ENCODE measurements at places on chromosomes 2 and 18.

DNA sequence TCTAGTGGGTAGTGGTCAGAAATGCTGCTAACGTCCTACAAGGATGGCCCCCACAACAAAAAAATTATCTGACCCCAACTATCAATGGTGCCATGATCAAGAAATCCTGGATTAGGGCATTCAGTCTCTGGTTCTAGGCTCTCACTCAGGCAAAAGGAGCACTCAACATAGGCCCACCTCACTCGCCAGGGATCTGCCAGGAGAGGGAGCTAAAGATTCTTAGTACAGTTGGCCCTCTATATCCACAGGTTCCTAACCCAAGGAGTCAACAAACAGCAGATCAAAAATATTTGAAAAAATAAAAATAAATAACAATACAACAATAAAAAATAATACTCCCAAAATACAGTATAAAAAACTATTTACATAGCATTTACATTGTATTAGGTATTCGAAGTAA is 10.0 kb downstream of the SLC4A5 start:
- DNase-seq = peak; percentile 68

DNA sequence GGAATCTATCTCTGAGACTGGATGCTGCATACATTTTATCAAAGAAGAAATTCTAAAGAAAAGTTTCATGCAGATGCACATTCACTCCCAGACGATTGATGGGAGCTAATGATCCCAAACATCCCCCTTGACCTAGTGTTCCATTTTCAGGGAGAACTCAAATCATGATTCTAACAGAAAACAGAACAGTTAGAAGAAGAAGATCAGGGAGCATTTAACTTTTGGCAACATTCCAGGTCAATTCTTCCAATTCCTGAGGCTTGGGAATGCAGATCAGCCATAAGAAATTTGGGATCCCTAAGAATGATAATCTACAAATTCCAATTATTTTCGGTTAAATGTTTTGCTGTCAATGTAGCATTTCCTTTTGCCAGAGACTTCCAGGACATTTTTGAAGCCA is 96.6 kb downstream of the CPO start:
- DNase-seq = no peak

GRCh38 chr18:29962579-29962978 is 1080.0 kb downstream of the DSC3 start:
- no peak for DNase-seq

DNA sequence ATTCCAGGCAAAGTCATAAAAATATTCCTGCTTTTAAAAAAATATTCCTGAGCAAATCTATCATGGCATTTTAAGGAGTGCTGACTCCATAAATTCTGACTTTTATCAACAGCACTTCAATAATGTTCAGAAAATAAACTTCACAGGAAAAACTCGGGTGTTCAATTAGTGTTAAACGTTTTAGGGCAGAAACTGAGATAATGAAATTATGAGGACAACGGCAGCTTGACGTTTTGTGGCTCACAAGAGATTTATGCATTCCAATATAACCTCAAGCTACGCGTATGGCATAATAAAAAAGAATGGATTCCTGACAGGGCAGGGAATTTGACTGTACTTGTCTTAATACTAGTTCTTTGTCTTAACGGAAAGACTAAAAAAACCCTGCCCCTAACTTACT is 133.2 kb downstream of the ICOS start:
- DNase-seq = no peak

GRCh38 chr2:201204655-201205514 is 21.9 kb downstream of the CASP10 start:
- no peak for DNase-seq

- DNase-seq = peak; percentile 76
Measured at GRCh38 chr18:80157708-80158343, 48.8 kb downstream of the ADNP2 start.

DNA sequence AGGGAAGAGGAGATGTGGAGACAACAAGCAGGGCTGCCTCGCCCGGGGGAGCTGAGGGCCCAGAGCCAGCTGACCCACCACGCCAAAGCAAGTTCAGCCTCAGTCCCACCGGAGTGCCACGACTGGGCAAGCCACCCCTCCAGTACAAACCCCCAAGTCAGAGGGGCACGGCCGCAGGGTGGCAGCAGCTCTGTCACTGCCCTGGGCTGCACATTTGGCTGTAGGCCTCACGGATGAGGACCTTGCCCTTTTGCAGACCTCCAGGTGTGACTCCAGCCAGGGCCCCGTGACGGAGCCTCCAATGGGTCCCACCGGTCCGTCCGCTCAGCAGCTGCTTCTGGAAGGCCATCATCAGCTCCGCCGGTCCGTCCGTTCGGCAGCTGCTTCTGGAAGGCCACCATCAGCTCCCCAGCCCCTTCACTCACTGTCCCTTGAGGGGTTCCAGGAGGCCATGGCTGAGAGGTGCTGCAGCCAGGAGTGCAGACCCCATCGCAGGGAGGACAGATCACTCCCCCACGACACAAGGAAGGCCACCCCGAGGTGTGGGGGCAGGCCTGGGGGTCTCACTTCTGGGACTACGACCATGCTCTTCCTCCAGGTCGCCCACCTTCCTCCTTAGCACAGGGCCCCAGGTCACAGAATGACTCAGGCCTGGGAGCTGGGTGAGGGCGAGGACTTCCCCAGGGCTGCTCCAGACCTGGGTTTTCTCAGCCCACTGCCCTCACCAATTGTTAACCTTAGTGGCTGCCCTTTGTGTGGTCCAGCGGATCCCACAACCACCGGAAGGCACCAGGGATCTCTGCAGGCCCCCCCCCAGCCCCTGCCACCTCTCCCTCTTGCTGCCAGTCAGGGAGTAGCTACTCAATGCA is 24.6 kb upstream of the STK25 start:
- no peak for DNase-seq

- no peak for DNase-seq
Measured at GRCh38 chr2:42639340-42640077, 71.1 kb downstream of the MTA3 start.

GRCh38 chr2:20184067-20184938 is 40.6 kb downstream of the SDC1 start:
- DNase-seq = no peak

GRCh38 chr2:238228700-238229099 is 11.1 kb downstream of the HES6 start:
- peak; percentile 38 for DNase-seq

DNA sequence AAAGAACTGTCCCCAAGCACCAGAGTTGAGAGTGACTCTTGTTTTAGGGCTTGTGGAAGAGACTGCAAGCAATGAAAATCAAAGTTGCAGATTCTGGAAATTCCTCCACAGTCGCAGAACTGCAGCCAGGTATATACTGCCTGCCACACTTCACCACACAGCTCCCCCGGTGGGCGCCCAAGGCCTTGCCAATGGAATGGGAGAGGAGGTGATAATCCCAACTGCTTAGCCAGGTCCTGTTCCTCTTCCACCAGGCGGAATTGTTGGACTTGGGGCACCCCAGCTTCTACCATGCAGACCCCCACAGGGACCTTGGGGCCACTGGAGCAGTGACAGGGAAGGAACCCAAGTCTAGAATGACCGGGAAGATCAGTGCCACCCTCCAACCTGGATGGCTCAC is 4.8 kb upstream of the PDIA6 start:
- DNase-seq = no peak

GRCh38 chr2:181072486-181073235 is 92.3 kb downstream of the UBE2E3 start:
- DNase-seq = peak; percentile 62

- DNase-seq = no peak
Measured at GRCh38 chr2:238716171-238716570, 131.7 kb upstream of the TWIST2 start.

- no peak for DNase-seq
Measured at GRCh38 chr18:79953971-79954651, 2.7 kb upstream of the SLC66A2 start.

- peak; percentile 92 for DNase-seq
Measured at GRCh38 chr2:71884303-71885042, 263.2 kb downstream of the CYP26B1 start.

DNA sequence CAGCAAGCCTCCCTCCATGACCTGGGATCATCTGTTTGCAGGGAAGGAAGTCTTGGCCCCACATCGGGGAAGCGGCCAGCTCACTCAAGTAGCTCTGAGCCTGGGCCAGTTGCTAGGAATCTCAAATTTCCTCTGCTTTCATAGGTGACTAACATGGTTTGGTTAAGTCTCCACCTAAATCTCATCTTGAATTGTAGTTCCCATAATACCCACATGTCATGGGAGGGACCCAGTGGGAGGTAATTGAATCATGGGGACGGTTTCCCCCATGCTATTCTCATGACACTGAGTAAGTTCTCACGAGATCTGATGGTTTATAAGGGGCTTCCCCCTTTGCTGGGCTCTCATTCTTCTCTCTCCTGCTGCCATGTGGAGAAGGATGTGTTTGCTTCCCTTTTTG is 75.2 kb downstream of the LBH start:
- no peak for DNase-seq

DNA sequence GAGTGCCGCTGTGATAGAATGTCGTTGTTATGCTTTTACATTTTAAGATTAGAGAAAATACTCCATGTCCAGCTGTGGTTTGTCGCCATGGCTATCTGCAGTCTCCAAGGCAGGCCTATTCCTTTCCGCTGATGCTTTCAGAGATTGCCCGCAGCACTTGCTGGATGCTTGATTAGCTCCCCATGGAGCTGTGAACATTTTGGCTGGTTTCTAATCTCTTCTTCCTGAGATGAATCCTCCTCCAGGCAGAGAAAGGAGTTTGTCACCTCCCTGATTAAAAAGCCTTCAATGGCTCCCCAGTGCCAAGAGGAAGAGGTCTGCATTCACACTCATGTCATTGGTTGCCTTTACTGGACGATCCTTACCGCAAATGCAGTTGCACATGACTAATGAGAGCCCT is 32.6 kb upstream of the LPIN1 start:
- DNase-seq = no peak

Measured in cardiac muscle cell (in vitro differentiated cells and primary cell).